ENCODE measurements at places on chromosomes 1 and 21.

DNA sequence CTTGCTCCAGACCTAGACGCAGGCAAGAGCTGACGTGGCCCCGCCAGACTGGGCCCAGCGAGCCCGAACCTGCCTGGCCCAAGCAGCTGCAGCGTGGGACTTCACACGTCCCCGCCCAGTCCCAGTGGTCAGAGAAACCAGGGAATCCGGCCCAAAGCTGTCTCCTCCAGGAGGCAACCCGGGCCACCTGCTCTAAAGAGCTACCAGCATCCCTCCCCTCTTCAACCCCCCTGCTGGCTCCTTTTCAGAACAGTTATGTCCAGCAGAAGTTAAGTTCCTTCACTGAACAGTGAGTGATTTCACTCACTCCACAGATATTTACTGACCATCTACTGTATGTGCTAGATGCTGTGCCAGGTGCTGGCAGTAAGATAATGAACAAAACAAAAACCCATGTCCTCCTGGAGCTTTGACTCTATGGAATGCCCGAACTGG lies 2.1 kb upstream of the EFNA1 start:
- DNase-seq, result no peak

GRCh38 chr1:182978151-182978853 lies 25.3 kb upstream of the SHCBP1L start:
- no peak for DNase-seq

DNA sequence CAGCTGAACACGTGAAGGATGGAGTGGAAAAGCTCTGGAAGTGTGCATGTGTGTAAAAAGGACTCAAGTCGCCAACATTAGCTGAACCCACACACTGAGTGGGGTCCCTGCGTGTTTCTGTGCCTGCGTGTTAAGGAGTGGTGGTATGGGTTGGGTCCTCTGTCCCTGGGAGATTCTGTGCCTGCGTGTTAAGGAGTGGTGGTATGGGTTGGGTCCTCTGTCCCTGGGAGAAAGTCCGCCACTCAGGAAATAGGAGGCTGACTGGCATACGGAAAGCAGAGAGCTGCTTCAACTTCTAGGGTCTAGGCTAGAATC lies 7.0 kb upstream of the SOX13 start:
- DNase-seq, result no peak

- no peak for DNase-seq
These were observed 6.0 kb upstream of the PPIE start for GRCh38 chr1:39732730-39733129.

- DNase-seq, result peak; percentile 78
These were observed 2.1 kb downstream of the PADI1 start for GRCh38 chr1:17207046-17207445.

- DNase-seq, result peak; percentile 57
These were observed 42.3 kb upstream of the NFASC start for GRCh38 chr1:204828352-204828850.

DNA sequence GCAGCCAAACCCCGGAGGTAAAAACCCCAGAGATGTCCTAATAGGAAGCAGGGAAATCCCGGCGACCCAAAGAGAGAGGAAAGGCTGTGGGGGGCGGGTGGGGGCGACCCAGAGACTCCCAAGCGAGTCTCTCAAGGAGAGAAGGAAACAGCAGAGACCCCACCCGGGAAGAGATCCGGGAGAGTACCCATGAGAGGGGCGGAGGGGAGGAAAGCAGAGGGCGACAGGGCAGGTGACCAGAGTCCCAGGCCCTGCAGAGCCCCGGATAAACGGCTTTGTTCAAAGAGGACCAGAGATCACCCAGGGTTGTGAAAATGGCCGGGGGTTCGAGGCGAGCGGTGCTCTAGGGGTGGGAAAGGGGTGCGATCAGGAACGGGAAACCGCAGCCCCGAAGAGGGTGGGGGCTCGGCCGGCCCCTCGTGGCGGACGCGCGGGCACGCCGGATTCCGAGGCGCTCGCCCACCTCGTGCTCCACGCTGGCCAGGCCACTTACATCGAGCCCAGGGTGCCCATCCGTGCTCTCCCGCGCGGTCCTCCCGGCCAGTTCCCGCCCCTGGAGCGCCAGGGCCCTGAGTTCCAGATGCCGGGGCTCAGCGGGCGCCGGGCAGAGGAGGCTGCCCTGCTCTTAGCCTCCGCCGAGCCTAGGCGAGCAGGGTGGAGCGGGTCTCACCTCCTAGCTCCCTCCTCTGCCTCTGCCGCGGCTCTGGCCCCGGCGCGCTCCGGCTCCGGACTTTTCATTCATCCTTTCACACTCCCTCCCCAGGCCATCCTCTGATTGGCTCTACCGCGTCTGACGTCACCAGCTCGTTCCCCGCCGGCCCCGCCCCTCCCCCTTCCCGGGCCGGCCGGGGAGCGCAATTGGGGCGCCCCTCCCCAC lies 52.3 kb downstream of the RHBG start:
- DNase-seq, result peak; percentile 78

GRCh38 chr1:1732381-1732780 lies 8.2 kb upstream of the CDK11A start:
- no peak for DNase-seq

DNA sequence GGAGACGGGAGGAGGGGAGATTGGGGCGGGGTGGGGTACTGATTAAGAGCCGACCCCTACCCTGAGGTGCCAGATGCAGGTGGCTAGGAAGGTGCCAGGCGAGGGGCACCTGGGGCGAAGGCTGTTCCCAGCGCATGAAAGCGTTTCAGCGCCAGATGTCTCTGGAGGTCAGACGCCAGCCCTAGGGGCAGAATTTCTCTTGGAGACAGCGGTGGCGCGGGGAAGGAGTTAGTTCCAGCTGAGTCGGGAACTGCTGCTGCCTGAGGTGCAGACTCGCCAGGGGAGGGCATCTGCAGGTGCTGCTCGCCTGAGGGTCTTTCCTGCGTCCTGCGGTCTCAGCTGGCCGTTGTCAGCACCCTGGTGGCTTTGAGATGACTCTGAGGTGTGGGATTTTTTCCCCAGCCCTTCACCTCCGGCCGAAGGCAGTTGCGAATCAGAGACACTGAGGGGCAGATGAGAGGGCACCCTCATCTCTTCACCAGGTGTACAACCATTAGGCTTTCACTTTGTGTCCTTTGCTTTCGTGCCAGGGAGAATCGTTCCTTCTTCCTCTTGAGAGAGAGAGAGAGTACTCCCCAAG lies 539 bp downstream of the CGN start:
- DNase-seq, result peak; percentile 57

DNA sequence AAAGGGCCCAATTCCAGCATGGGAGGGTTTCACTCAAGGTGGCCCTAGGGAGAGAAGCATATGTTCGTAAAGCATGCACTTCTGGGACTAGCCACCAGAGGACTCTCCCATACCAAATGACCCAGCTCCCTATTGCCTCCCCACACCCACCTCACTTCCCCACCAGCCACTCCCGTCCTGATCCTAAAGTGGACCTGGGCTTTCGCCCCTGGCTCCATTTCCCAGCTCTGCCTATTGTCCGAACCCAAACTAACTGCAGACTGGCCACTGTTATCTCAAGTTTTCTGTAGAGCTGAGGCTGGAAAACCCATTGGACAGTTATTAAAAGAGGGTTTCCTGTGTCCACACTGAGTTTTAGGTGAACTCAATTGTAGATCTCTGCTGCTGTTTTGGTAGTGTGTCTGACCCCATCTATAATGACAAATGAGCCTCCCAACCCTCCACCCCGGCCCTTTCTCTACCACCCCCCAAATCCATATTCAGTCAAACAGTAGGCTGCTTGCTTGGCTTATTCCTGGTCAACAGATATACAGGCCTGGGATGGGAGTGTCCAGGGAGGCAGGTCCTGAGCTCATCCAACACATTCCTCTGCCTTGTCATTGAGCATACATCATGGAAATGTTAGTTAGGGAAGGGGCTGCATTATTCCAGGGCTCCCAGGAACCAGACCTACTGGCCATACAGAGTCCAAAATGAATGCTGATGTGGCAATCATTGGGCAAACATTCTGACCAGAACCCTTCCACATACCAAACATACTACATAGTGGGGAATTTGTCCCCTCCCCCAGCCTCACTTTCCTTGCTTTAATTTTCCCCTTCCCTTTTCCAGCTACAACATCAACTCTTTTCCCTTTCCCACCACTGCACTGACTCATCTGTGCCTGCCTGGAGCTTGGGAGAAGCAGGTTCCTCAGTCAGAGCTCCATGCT lies 59.2 kb downstream of the ABCA4 start:
- peak; percentile 69 for DNase-seq

- peak; percentile 77 for DNase-seq
These were observed 191.6 kb downstream of the HIVEP3 start for GRCh38 chr1:41726899-41727748.

DNA sequence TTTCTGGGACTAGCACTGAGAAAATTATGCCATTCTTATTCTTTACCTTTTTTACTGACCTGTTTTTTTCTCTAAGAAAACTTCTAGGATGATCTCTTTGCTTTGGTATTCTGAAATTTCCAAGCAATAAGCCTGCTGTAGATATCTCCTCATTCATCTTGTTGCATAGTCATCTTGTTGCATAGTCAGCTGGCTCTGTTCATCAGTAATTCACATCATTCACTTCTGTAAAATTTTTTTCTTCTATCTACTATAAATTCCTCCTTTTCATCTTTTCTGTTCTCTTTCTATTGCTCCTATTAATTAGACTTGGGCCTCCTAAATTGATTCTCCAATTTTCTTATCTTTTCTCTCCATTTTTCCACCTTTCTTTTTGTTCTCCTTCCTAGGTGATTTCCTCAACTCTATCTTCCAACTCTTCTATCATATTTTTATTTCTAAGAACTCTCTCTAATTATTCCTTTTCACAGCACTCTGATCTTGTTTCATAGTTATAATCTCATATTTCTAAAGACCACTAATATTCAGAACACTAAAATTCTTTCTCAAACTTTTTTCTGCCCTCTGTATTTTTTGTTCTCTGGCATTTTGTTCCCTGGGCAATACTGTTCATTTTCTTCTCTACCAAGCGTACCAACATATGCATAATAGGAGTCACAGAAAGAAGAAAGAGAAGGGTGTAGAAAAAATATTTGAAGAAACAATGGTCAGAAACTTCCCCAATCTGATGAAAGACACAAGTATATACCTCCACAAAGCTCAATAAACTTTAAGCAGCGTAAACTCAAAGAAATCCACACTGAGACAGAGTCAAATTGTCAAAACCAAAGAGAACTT lies 17.7 kb downstream of the TUT4 start:
- no peak for DNase-seq

- DNase-seq, result no peak
These were observed 70.1 kb downstream of the PGM1 start for GRCh38 chr1:63663301-63663700.

GRCh38 chr1:36359383-36359782 lies 26.3 kb downstream of the STK40 start:
- DNase-seq, result no peak

DNA sequence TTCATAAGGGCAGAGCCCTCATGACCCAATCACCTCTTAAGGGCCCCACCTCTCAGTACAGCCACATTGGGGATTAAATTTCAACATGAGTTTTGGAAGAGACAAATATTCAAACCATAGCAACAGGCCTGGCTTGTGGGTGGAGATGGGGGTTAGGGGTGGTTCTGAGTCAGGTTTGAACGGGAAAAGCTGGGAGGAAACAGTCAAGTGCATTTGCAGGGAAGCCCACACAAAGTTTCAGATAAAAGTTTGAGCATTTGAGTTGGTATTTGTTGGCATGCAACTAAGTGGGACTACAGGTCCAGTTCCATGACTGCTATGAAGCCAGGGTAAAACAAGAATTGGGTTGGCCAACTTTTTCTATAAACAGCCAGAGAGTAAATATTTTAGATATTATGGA lies 21.0 kb upstream of the PADI2 start:
- DNase-seq, result no peak

DNA sequence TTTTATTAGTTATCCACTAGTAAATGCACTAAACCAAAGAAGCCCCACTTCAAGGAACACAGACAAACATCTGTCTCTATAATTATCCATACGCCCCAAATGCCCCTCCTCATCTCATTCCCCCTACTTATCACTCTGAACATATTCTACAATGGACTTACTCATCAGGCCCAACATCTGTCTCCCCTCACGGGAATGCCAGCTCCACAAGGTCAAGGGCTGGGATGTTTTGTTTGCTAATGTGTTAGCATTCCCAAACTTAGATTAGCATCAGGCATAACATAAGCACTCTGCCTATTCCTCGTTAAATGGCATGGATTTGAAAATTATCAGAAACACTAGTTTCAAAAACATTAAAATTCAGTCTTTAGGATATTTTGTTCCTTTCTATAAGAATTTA lies 279.5 kb downstream of the DSCAM start:
- no peak for DNase-seq

GRCh38 chr1:117567976-117568375 lies 37.9 kb upstream of the TENT5C start:
- DNase-seq, result no peak

- peak; percentile 39 for DNase-seq
These were observed 23.7 kb downstream of the NKAIN1 start for GRCh38 chr1:31216016-31216415.

GRCh38 chr1:99177465-99177864 lies 86.8 kb upstream of the PLPPR4 start:
- DNase-seq, result no peak

DNA sequence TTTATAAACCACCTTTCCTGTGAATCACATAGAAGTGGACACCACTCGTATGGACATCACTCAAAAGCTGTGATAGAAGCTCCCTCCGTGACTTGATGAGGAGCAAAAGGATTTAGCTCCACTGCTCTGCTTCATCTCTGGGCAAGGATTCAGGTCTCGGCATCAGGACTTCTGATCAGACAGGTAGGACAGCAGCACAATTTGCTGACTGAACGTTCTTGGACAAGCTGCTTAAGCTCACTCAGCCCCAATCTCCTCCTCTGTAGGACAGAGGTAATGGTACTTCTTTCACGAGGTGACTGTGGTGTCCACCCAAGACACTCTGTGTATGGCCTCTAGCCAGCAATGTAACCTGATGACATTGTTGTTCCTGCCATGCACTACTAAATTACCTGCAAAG lies 122.6 kb upstream of the AJAP1 start:
- DNase-seq, result no peak

- no peak for DNase-seq
These were observed 47.3 kb downstream of the LPGAT1 start for GRCh38 chr1:211783266-211783665.

- DNase-seq, result no peak
These were observed 41.9 kb downstream of the NGF start for GRCh38 chr1:115295904-115296696.

GRCh38 chr1:233055879-233056641 lies 105.6 kb downstream of the NTPCR start:
- no peak for DNase-seq

- no peak for DNase-seq
These were observed 45.0 kb downstream of the GORAB start for GRCh38 chr1:170576980-170577379.

Data from common myeloid progenitor, CD34-positive (primary cell).